Kasumi-1 (cell line): ENCODE measurements at places on chromosomes 2 and 18.
A peak's percentile ranks its signal among the peaks of the same experiment; 100 is the strongest.

DNA sequence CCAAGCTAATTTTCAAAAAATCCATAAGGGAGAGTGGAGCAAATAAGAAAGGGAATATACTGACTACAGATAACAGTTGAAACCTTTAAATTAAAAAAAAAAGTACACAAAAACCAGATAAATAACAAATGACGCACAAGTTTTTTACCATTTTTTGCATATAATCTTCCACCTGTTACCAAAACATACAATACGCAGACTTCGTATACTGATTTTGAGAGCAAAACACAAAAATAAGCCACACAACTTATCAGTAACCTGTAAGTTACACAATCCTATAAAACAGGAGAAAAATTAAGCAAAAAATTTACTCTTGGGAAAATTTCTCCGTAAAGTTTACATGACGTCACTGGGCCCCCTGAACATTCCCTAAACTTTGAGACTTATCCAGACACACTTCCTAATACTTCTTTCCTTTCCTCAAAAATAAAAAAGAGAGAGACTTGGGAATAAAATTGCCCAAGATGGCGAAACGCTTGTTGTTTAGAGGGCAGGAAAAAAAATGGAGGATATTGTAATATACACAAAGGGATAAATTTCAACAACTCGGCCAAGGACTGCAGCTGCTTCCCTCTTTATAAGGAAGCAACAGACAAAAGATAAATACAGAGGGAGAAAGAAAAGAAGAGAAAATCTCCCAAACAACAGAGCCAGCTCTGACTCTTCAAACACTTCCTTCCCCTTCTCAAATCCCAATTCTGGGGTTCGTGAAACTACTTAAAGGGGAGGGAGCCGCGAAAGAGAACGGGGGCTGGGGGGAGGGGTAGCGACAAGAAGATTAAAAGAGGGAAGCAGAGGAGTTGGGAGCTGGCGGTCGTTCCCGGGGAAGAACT lies 1.6 kb downstream of the BAZ2B start:
- DNase-seq = peak; percentile 97

DNA sequence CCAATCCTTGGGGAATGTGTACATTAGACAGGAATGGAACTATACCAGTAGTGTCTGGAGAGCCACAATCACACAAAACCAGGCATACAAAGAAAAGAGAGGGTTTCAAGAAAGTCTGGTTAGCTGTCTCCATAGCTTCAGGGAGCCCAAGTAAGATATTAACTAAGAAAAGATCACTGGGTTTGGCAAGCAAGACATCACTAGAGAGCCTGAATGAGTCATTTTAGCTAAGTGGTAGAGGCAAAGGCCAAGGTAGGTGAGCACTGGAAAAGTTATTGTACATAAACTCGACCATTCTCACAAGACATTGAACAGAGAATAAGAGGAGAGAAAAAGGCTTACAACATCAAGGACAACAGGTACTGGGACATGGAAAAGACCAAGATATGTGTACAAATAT lies 143.8 kb upstream of the ARL4C start:
- DNase-seq = no peak

DNA sequence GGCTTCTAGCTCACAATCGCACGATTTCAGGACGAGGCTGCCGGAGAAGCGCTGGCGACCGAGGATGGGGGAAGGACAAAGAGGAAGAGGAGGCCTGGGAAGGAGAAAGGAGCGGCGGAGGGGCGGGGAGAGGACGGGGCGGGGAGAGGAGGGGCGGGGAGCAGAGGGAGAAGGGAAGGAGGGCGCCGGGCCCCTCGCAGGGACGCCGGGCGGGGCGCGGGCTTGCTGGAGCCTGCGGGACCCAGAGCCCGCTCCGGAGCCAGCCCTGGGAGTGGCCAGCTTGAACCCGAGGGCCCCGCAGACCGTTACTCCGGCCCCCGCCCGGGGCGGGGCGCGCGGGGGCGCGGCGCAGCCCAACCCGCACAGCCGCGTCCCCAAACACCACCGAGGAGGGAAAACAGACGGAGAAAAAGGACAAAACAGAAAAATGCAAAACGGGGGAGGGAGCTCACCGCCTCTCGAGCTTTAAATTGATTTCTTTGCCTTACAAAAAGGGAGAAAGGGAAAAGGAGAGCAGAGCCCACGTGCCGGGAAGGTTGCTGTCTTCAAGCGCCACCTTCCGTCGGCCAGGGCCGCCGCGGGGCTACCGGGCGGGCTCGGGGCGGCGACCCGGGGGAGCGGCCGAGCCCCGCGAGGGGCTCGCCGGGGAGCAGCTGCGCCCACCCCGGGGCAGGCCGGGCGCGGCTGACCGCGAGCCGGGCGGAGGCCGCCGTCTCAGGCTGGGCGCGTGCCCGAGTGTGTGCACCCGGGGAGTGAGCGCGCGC lies 781 bp upstream of the SOX11 start:
- no peak for DNase-seq

DNA sequence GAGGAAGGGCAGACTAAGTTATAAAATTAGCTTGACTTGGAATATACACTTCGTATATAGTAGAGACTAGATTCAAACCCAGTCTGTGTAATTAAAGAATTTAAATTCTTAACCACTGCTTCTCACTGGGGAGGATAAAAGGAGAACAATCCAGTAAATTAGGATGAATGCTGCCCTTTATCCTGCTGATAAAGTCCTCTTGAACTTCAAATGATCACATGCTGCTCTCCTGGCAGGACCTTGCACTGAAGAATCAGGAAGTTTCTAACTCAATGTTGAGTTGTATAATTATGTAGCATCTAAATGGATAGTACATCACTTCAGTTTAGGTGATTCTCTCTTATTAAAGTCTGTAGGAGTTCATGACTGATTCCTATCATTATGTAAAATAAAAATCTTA lies 1179.7 kb downstream of the DSC3 start:
- no peak for DNase-seq

GRCh38 chr2:71299507-71299906 lies 32.1 kb upstream of the ZNF638 start:
- peak; percentile 49 for DNase-seq

DNA sequence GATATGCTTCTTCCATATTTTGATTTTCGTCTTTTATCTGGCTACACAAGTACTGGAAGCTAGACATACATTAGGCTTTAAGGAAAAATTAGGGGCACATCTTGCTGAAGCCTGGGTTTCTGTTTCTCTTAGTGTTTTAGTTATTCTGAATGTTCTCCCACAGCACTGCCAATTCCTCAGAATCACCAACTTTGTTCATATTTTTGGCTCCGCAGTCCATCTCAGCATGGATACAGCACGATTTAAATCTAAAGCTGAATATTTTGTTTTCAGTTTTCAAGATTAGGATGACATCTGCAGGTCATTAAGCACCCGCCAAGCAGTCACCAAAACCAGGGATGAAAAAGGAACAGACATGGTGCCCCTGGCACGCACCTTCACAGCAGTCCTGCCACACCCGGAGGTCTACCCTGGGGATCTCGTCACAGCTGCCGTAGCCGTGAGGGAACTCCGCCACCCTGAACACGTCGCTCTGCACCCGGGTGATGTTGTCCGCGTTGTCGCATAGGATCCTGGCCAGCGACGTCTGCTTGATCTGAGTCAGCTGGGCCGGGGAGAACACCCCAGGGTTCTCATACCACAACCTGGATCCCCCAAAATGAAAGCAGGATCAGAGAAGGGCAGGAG lies 101.2 kb downstream of the PXDN start:
- no peak for DNase-seq

GRCh38 chr2:10839813-10840212 lies 27.2 kb upstream of the PDIA6 start:
- DNase-seq = peak; percentile 37

DNA sequence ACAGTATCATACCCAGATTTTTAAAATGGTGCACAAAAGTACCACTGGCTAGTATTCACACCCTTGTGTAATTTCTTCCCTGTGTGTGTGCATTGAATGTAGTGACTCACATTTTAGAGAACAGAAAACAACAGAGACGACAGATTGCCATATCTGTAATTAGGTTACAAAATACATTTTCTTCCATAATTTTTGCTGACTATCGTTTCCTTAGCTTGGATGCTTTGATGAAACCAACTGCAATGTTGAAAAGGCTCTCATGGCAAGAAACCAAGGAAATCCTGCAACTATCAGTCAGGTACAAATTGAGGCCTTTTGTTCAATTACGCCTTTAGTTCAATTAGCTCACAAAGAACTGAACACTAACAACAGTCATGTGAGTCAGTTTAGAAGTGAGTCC lies 484.4 kb downstream of the ZNF804A start:
- DNase-seq = no peak
